Activated B cell treated with CpG ODN at 0.5 μM for 24 hours (primary cell): ENCODE measurements at places on chromosomes 5 and 9.

DNA sequence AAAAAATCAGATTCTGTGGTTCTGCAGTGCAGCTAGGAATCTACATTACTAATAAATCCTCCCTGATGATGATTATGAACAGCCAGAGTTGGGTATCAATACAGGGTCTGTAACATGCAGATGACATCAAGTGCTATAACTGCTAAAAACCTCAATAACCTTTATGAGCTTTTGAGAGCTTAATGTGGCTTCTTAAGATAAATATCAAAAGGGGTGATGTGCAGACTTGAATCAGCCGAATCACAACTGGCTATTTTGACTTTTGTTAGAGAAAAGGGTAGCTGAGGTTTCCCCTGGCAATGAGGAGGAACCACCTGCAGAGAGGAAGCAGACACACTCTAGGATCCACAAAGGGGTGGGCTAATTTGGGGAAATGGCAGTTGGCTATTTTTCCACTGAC, 30.2 kb downstream of the CAPSL start:
- DNase-seq: no peak

DNA sequence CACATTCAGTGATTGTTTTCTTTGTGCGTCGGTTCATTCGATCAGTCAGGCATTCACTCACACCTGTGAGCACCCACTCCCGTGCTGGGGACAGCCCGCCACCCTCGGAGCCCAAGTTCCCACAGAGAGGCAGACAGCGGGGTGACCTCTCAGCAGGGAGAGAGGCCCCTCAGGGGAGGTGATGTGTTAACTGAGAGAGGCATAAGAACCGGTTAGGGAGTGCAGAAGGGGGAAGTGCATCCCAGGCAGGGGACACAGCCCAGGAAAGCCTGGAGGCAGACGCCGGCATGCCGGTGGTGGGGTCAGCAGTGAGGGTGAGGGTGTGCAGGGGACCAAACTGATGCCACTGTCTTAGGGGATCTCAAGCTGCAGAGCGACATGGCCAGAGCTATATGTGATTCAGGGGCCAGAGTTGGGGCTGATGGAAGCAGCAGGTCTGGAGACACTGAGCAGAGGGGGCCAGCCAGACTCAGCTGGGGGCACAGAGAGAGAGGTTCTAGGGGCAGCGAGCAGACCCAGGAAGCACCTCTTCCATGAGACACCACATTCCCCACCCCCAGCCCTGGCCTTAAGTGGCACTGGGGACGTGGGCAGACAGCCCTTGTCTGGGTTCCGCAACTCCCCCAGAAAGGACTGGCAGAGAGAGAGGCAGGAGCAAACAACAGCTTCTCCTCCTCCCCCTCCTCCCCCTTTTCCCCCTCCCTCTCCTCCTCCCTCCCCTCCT, 35.9 kb downstream of the HK3 start:
- DNase-seq: no peak

DNA sequence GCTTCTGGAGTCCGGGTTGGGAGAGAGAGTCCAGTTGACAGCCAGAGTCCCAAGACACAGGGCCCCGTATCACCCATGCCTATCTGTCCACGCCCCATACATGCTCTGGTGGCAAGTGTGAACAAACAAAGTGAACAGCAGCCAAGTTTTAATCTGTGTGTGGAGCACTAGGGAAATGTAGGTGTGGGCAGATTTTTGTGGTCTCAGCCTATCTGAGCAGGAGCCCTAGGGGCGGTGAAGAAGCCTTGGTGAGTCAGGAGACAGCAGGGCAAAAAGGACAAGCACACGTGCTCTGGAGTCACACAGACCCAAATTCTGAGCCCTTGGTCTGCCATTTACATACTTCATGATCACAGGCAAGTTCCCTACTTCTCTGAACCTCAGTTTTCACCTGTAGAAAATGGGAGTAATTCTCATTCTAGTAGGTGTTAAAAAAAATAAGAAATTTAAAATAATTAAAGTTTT, 23.2 kb downstream of the EGR1 start:
- no peak for DNase-seq

DNA sequence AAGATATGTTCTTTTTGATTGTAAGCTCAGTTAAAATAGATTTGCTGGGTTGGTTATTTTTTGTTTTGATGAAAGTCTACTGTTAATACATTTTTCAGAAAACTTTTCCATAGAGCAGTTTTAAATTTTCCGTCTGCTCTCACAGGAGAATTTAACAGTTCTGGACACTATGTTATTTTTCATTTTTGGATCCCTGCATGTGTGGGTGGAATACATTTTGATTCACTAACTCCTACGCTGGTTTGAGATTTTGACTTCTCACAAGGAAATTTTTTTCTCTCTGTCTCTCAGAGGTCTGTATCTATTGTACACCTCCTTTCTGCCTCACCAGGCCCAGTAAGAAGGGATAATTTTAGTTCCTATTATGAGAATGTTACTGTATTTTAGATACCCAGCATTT, 502.4 kb downstream of the CDH10 start:
- no peak for DNase-seq

GRCh38 chr9:92978345-92978875, 31.1 kb downstream of the FGD3 start:
- DNase-seq: no peak
